ENCODE measurements at places on chromosomes 1 and 21. TPM values are rescaled to one million over a fixed set of nuclear protein-coding genes. Genes with fewer than 3 reads are reported as not detected.

OR2W3 gene
- total RNA-seq: not detected

APCS gene
- not detected for total RNA-seq

ARTN gene
- 3.8 TPM for total RNA-seq

SYT14 gene
- total RNA-seq: not detected

ITGB2 gene
- total RNA-seq: 161 TPM

PLEKHA6 gene
- total RNA-seq: 6.9 TPM

GJB3 gene
- total RNA-seq: 0.54 TPM

WDR64 gene
- total RNA-seq: not detected
